ENCODE measurements at places on chromosomes 5 and 9. TPM values are rescaled to one million over a fixed set of nuclear protein-coding genes. Genes with fewer than 3 reads are reported as not detected.

The CFAP90 gene
- total RNA-seq, result not detected

The FST gene
- total RNA-seq, result 52.5 TPM

The FAM174A gene
- total RNA-seq, result 20.3 TPM

The PCDHB14 gene
- 0.43 TPM for total RNA-seq

The LCN9 gene
- not detected for total RNA-seq

The WDR41 gene
- 186 TPM for total RNA-seq

The UBLCP1 gene
- total RNA-seq, result 36.7 TPM

The AFAP1L1 gene
- total RNA-seq, result 11.9 TPM

The RNF208 gene
- not detected for total RNA-seq

The DAB2IP gene
- 47.9 TPM for total RNA-seq

The PRSS3 gene
- 3.9 TPM for total RNA-seq

The RNF224 gene
- total RNA-seq, result not detected
